Hematopoietic multipotent progenitor cell (in vitro differentiated cells): ENCODE measurements at places on chromosomes 3 and 15. TPM values are rescaled to one million over a fixed set of nuclear protein-coding genes. Genes with fewer than 3 reads are reported as not detected.

The GOLGA8J gene
- under 0.01 TPM for total RNA-seq

The GPR87 gene
- total RNA-seq = not detected

The ZNF660 gene
- total RNA-seq = 4.8 TPM

The B3GNT5 gene
- total RNA-seq = 8.6 TPM

The SEMA3B gene
- 0.54 TPM for total RNA-seq
